ENCODE measurements at places on chromosomes 1 and 21.

DNA sequence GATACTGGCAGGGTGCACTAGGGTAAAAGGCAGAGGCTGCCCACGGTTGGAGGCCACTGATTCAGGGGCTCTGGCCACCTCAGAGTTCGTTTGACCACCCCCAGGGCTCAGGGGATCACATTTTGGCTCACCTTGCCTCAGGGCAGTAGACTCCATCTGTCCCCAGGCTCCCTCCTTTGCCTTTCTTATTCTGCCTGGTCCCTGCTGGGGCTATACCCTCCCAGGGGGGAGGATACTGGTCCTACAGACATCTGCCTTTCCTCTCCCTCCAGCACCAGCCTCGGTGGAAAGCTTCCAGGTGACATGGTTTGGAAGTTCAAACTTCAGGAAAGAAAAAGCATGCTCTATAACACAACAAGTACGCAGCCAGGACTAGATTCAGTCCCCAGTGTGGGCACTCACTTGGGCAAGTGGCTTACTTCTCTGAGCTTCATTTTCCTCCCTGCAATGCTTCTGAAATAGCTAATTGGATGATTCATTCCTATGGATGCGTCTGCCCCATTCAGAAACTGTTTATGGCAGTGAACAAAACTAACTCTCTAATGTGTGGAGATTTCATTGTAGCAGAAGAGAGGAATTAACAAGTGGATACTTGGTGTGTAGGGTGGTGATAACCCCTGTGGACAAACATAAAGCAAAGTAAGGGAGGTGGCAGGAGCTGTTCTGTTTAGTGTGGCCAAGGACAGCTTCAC is 154.8 kb downstream of the TRABD2B start:
- no peak for DNase-seq

DNA sequence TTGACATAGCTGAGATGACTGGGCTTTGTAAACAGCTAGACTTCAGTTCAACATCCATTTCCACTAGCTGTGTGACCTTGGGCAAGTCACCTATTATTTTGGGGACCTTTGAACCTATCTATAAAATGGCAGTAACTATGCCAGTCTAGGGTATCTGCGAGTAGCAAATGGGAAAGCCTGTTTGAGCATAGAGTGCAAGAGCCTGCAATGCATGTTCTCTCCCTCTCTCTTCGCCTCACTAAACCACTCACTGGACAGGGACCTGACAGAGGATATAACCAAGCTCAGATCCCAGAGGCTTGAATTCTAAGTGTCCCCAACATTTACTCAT is 39.7 kb downstream of the DPT start:
- no peak for DNase-seq

DNA sequence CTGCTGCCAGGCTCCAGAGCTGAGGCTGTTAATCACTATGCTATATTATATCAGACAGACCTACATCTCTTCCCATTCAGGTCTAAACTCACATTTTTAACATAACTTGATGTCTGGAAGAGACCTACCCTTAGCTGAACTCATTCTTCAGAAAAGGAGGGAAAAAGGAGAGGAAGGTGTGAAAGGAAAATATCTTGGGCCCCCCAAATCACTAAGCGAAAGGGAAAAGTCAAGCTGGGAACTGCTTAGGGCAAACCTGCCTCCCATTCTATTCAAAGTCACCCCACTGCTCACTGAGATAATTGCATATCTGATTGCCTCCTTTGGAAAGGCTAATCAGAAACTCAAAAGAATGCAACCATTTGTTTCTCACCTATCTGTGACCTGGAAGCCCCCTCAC is 222.2 kb downstream of the ASTN1 start:
- no peak for DNase-seq

DNA sequence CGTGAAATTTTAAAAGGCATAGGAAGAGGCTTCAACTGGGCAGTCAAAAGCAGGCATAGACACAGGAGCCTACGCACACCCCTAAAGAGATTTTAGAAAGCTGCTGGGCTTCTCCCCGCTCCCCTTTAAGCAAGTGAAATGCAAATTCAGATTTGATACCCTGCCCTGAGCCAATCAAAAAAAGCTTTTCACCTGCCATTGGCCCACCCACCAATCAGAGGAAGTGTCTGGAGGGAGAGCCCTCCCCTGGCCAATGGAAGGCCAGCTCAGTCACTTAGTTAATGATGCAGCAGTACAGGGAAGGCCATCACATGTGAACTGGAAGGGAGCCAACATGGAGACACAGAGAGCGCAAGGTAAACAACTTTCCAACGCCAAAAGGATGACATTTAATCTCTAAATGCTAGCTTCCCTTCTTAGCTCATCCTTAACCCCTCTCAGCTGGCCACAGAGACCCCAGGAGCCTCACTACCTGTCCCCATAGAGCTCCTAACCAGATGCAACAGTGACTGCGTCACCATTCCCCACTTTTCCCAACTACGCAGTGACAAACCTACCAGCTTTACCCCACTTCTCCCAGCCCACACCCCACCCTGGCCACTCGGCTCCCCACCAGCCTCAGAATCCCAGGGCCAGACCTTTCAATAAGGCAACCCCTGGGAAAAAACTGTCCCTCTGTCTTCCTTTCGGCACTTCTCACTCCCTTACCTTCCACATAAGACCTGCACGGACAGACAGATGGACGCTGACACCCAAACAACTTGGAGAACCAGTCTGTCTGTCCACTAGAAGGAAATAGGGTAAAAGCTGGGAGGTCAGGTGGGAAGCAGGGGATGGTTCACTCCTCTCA is 71.0 kb downstream of the CD46 start:
- DNase-seq, result no peak

- DNase-seq, result no peak
Observed at GRCh38 chr1:248045209-248045608, 1.4 kb upstream of the OR2L3 start.

GRCh38 chr1:221888218-221888617 is 146.3 kb upstream of the DUSP10 start:
- DNase-seq, result no peak

DNA sequence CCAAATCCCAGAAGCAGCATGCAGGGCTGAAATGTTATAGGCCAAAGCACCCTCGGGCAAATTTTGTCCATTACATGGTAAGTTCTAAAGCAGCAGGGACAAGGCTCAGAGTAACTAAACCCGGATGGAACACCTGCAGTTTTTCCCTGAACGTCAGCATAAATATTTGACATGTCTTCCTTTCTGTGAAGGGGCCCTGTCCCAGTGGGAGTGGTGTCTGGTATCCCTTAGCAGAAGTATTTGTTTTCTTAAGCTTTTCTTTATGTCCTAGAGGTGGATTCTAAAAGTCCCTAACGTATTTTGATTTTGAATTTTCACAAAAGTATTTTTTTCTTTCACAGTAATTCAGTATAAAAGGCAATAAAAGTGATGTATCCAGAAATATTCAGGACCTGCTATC is 223.9 kb downstream of the ST6GALNAC3 start:
- DNase-seq, result no peak

DNA sequence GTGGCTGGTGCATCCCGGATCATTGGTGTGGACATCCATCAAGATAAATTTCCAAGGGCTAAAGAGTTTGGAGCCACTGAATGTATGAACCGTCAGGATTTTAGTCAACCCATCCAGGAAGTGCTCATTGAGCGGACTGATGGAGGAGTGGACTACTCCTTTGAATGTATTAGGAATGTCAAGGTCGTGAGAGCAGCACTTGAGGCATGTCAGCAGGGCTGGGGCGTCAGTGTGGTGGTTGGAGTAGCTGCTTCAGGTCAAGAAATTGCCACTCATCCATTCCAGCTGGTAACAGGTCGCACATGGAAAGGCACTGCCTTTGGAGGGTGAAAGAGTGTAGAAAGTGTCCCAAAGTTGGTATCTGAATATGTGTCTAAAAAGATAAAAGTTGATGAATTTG is 79.1 kb downstream of the FMN2 start:
- DNase-seq, result no peak

- DNase-seq, result peak; percentile 65
Observed at GRCh38 chr1:228664399-228664914, 70.8 kb upstream of the RHOU start.
